ENCODE measurements at places on chromosomes 16 and 17.

DNA sequence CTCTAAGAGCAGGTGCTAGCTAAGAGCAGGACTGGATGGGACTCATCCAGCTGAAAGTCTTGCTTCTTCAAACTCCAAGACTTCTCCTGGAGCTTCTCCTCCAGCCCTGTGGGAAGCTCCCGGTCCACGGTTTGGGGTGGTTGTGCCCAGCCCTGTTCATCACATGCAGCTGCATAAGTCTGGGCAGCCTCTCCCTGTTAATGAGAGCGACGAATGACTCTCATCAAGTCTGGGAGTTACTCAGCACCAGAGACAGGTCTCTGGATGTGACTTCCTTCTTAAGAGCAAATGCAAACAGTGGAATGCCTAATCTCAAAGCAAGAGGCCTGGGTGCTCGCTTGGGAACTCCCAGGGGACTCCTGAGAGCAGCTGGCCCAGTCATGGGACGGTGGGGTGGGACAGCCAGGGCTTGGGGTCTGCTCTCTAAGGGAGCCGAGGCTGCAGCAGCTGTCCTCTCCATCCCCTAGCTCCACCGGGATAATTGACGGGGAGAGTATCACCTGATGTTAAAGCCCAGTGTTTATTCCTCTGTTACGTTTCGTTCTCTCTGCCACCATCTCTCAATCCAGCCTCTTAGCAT, 35.3 kb upstream of the CRHR1 start:
- no peak for DNase-seq

DNA sequence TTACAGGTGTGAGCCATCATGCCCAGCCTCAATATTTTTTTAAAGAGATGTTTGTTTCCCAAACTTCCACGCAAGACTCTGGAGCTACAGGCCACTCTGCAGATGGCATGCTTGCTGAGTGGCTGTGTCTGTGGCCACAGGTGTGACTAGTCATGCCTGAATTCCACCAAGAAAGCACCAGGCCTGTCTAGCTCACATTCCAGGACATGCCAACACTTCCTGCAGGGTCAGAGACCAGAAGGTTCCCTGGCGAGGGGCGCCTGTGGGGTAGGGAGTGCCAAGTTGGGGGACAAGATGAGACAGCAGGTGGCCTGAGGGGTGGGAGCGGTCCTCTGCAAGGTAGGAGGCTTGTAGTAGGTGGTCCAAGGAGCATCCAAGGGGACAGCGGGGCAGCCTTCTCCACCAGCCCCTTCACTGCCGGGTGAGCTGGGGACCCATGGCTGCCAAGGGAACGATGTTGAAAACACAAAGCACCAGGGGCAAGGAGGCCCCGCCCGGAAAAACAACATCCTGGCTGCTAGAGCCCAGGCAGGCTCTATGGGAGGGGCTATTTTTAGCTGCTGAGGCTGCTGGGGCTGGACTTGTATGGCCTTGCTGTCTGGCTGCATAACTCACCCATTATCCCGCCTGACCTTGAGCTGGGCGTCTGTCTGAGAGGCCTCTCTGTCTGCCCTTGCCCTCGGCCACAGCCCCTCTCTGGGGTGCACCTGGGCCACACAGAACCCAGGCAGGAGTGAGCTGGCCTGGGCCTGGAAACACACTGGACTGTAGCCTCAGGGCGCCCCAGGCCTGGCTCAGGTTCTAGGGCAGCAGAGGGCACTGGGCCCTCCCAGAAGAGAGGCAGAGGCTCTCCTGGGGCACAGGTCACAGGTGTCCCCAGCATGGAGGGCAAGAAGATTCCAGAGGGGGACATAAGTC, 5.7 kb downstream of the TRIM47 start:
- DNase-seq: peak; percentile 91

- DNase-seq: no peak
These were observed 778.7 kb upstream of the CDH8 start for GRCh38 chr16:62814891-62815290.

DNA sequence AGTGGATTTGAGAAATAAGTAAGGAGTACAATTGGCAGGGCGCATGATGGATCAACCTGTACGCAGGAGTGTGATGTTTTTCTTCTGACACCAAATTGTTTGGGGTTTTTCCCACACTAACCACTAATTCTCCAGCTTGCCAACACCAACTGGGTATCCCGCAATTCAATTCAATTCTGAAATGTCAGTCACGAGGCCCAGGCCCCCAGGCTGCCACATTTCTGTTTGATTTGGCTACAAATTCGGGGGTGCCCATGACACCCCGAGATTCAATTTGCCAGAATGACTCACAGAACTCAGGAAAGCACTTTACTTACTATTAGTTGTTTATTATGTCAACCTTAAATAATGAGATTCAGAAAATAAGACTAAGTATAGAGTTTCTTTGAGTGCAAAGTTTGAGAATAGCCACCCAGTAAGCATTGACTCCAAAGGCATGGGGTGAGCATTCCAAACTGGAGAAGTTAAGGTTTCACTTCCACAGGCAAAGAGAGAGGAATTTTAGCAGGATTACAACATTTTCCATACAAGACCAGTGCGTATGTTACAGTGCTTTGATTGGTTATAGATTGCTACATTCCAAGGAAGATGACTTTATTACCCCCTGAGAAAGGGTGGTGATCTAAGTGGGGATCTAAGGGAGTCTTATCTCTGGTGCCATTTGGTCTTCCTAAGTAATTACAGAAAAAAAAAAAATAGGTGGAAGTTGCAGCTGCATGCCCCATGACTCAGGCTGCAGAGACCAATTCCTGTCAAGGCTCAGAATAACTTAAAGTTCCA, 11.5 kb downstream of the SLC46A1 start:
- DNase-seq: no peak

- no peak for DNase-seq
These were observed 101.1 kb downstream of the CLEC16A start for GRCh38 chr16:11045441-11045840.

DNA sequence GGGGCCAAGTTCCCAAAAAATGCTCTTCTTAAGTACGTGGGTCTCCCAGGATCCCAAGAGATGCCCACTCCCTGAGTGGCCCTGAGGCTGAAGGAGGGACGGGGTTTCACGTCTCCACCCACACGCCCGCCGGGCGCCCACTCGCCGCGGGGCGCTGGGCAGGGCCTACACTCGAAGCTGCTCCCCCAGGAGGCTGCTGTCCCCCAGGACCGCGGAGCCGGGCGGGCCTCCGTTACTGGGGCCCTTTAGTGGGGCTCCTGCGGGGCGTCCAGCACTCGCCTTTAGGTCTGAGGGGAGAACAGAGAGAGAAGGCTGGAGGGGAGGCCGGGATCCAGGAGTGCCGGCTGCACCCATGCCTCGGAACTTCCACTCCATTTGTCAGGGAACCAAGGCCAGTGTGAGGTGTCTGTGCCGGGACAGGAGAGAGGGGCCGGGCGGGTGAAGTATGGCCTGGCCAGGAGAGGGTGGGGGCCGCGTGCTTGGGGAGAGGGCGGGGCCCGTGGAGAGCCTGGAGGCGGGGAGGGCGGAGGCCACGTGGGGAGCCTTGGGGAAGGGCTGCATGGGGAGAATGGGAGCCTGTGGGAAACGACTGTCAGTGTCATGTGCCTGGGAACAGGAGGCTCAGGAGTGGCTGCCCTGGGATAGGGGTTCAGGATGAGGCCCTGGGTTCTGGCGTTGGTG, 18.8 kb downstream of the NUBP1 start:
- DNase-seq: no peak

DNA sequence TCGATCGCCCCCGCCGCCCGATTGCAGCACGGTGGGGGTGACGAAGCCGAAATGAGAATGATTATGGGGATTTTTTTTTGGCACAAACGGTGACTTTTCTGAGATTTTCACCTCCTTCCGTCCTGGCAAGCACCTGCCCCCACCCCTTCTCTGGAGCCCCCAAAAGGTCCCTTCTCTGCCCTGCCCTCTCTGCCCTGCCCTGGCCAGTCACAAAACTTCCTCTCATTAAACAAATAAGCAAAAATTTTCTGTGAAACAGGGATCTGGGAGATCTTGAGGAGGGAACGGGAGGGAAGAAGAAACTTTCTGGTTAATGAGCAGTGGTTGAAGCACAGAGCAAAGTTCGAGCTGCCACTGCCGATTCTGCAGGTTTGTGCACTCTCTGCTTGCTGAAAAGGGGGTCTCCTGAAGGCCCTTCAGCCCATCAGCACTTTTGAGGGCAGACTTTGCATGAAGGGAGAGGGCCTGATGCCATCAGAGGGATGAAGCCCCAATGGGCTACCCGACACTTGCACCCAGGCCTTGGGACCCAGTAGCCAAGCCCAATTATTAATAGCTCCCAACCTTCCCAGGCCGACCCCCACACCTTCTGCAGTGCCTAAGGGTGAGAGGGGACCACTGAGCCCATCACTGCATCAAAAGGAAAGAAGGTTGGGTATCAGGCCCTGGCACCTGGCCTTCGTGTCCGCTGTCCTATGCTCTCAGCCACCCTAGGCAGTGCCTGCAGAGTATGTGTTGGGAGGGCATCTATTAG, 1.0 kb upstream of the HOXB8 start:
- DNase-seq: no peak

DNA sequence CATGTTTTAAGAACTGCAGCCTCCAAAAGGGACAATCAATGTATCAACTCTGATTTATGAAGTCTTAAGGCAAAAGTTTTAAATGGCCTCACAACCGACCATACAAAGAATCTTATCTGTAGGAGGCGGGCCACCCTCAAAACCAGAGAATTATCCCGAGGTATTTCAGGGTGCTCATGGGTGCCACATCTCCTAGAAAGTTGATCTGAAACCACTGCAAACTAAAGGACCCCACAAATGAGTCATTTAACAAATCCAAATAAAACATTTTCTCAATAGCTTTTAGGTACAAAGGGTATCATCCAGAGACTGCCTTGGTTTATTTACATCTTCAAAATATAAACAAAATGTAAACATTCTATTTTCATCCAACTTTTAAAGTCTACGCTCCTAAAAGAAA, 6.8 kb downstream of the ERN1 start:
- no peak for DNase-seq

- no peak for DNase-seq
These were observed 236.4 kb downstream of the BCAS3 start for GRCh38 chr17:60914078-60914477.
